SK-MEL-5 (cell line): ENCODE measurements at places on chromosomes 7 and 10. TPM values are rescaled to one million over a fixed set of nuclear protein-coding genes. Genes with fewer than 3 reads are reported as not detected.

- DNase-seq, result no peak
These were observed 623.7 kb downstream of the PARD3 start for GRCh38 chr10:34191406-34191805.

DNA sequence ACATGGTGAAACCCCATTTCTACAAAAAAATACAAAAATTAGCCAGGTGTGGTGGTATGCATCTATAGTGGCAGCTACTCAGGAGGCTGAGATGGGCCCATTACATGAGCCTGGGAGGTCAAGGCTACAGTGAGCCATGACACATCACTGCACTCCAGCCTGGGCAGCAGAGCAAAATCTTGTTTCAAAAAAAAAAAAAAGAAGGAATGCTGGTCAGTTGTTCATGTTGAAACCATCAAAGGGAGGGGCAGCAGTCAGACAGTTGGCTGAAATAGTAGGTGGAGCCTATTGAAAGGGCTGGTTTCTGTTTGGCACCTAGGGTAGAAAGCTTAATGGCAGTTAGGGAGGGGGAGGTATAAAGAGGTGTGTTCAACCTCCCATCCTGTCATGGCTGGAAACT is 323.0 kb downstream of the GALNT17 start:
- no peak for DNase-seq

DNA sequence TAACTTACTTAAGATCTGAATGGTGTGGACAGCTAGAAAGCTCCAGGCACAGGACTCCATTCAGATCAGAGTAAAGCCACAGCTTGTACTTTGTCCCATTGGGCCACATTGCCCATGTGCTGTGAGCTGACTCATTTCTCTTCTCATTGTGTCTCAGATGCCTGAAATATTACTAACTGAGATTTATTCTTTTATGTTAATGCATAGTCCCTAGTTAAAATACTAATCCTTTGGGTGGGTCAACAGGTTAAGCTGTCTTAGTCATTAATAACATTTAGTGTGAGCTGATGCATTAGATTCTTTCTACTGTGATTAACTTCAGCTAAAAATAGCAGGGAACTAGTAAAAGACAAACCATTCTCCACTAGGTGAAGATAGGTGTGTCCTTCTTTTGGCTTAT is 104.7 kb upstream of the ARMC3 start:
- DNase-seq, result no peak

GRCh38 chr10:133520193-133520738 is 6.9 kb upstream of the CYP2E1 start:
- peak; percentile 71 for DNase-seq

DNA sequence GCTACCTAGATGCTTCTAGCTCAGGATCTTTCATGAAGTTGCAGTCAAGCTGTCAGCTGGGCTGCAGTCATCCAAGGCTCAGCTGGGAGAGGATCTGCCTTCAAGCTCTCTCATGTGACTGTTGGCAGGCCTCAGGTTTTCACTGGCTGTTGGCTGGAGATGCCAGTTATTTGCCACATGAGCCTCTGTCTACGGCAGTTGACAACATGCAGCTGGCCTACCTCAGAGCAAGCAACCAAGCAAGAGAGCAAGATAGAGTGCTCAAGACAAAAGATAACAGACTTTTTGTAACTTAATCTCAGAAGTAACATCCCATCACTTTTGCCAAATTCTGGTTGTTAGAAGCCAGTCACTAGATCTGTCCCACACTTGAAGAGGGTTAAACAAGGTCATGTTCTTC is 125.8 kb downstream of the TPST1 start:
- peak; percentile 82 for DNase-seq

DNA sequence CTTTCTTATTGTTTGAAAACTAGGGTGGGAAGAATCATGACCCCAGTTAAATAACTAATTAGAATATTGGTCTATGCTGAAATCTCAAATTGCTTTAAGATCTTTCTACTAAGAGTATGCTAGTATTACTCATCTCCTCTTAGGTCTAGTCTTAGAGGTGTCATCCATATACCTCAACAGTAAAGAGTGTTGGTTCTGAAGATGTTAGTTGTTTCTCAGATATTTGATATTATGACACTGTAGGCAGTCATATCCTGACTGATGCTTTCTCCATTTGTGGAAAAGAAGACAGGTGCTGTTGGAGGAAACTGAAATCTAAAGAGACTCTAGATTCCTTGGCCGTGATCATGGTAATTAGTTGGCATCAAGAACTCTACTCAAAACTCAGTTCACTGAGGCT is 21.2 kb downstream of the BPGM start:
- no peak for DNase-seq

GRCh38 chr10:73780966-73781365 is 882 bp upstream of the CHCHD1 start:
- no peak for DNase-seq

DNA sequence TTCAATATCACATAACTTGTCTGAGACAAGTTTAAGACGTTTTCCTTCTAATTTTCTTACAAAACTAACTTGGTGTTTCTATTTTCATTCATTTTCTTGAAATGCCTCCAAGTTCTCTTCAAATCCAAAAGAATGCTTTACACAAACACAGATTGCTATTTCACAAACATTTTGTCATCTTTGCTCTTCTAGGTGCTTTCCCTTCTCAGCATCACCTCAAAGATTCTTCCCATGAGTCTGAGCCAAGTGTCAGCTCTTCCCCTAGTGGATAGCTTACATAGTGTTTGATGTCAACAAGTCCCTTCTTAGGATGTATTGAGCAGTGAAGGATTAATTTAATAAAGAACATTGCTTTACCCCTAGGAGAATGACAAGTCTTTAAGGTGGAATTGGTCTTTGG is 38.1 kb upstream of the SEMA3A start:
- peak; percentile 38 for DNase-seq

GRCh38 chr7:47588704-47589225 is 6.9 kb upstream of the TNS3 start:
- DNase-seq, result no peak

DNA sequence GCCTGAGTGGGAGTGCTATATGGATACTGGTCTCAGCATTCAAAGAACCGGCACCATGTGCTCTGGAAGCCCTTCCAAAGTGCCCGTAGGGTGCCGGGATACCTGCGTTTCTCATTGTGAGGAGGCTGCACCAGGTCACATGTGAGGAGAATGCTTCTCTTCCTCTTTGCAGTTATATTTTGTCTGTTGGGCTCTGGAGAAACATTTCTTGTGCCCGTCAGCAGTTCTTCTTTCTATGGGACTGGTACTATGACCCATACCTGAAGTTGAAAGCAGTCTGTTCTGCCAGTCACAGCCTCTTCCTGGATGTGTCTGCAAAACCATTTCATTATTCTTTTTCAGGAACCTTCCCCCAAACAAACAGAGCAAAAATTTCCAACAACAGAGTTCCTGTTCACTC is 465.0 kb downstream of the SUGCT start:
- DNase-seq, result no peak

- DNase-seq, result peak; percentile 88
These were observed 367.7 kb upstream of the SEMA3D start for GRCh38 chr7:85554236-85555178.

GRCh38 chr10:110501142-110501937 is 3.6 kb downstream of the DUSP5 start:
- DNase-seq, result peak; percentile 84

DNA sequence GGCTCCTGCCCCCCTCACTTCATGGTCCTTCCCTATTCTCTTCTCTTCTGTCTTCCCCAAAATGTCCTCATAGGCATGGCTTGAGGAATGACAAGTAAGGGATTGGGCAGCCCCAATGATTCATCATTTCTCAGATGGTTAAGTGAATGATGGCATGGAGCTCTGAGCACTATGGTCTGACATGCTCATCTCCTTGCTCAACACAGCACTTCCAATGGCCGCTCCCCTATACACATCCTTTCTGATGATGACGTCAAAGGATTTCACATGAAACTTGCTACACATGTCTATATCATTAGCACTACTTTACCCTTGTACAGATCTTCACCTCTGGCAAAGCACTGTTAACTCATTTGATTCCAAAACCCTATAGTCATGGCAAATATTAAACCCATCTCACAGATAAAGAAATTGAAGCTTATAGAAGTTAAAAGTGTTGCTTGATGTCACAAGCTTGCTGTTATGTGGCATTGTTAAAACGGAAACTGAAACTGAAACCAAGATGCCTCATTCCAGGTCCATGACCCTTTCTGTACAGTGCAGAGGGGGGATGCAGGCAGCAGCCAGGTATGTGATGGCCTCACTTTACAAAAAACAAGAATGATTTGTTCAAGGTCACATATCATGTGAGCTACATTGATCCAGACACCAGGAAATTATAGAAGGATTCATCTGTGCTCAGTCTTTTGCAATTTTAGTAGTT is 90.0 kb upstream of the PLXNA4 start:
- DNase-seq, result no peak

DNA sequence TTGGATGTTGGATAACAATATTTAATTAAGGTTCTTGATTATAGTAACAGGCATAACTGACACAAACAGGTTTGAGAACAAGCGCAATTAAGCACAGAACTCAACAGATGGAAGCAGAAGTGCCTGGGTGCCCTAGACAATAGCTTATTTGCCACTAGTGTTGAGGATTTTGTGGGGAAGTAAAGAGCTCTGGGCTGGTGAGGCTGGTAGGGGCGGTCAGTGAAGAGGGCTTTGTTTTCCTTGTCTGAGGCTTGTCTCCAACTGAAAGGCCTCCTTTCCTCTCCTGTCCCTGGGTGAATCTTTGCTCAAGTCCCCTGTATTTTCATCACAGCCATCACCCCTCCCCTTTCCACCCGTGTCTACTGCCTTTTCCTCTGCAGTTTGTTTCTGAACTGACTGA is 104.6 kb downstream of the KAT6B start:
- peak; percentile 51 for DNase-seq

- no peak for DNase-seq
These were observed 3.9 kb upstream of the PWWP2B start for GRCh38 chr10:132392811-132393694.

GRCh38 chr7:106611911-106612310 is 49.0 kb downstream of the CCDC71L start:
- peak; percentile 82 for DNase-seq

ZNF777 gene
- total RNA-seq, result 5.4 and 6.1 TPM in 2 replicates

DENND11 gene
- 15.2 and 16.6 TPM in 2 replicates for total RNA-seq

OR2A12 gene
- not detected in 2 replicates for total RNA-seq
